ENCODE measurements at places on chromosomes 7 and 10. TPM values are rescaled to one million over a fixed set of nuclear protein-coding genes. Genes with fewer than 3 reads are reported as not detected.

- DNase-seq: no peak
Measured at GRCh38 chr10:11434324-11434723, 177.1 kb downstream of the USP6NL start.

GRCh38 chr10:49298671-49298982 lies 343 bp upstream of the C10orf71 start:
- DNase-seq: no peak

DNA sequence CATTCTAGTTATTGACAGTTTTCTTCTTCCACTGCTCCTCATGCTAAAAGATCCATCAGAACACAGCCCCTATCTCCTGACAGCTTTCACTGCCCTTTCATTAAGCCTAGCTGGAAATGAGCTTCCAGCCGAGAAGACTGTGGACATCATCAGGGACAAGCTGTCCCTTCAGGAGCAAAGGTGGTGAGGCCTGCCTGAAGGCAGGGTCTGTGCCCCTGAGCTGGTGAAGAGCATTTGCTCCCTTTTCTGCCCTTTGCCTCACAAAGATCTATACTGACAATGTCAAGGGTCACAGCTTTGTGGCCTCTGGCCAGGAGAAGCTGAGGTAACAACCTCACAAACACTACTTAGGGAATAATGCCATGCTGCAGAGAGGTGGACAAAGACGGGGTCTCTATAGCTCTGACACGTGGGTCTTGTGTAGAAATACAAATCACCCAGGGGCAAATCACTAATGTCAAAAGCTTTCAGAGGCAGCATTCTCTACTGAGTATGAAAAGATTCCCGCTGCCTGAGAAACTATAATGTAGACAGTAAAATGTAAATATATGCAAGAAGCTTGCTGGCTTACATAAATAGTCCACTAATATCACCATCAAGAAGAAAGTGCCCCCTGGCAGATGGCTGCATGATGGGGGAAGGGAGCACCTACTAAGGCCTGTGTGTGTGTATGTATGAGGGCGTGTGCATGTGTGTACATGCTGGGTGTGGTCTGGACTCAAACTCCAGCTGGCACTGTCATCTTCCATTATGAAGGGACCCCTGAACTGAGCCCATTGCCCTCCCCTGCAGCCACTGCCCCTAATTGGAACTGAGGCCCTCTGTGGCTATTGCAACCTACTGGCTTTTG lies 55.8 kb downstream of the HBP1 start:
- DNase-seq: no peak

- DNase-seq: peak; percentile 66
Measured at GRCh38 chr10:69413221-69413865, 3.4 kb downstream of the TACR2 start.

- DNase-seq: no peak
Measured at GRCh38 chr10:88478256-88478655, 104.9 kb downstream of the RNLS start.

GRCh38 chr7:140062118-140062527 lies 628 bp downstream of the PARP12 start:
- no peak for DNase-seq

DNA sequence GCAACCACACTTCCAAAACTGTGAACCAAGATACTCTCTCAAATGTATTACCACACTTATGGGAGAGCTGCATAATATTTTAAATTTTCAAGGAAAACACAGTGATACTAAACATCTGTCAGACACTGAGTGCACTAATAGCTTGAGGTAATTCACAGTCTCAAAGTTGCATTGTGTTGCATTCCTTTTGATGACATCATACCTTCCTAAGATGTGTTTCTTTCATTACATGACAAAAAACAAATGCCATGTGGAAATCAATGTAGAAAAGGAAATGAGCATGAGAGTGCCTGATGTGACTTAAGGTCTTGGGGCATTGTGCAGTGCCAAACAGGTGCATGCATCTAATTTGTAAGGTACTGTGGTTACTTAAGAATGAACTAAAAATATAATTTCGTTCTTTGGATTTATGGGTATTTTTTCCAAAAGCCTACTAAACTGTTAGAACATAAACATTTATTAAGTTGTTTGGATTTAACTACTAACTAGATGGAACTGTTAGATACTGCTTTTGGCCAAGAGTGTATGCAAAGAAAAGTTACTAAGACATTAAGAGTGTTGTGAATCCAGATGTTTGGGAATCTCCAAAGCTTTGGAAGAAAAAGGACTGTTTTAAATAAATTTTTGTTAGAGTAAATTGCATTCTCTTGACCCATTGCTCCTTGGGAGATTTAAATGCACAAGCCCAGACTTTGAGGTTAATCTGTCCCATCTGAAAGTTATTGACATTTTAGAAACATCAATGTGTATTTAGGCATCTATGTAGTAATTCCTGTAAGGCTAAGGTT lies 496.2 kb upstream of the SEMA3D start:
- DNase-seq: no peak

DNA sequence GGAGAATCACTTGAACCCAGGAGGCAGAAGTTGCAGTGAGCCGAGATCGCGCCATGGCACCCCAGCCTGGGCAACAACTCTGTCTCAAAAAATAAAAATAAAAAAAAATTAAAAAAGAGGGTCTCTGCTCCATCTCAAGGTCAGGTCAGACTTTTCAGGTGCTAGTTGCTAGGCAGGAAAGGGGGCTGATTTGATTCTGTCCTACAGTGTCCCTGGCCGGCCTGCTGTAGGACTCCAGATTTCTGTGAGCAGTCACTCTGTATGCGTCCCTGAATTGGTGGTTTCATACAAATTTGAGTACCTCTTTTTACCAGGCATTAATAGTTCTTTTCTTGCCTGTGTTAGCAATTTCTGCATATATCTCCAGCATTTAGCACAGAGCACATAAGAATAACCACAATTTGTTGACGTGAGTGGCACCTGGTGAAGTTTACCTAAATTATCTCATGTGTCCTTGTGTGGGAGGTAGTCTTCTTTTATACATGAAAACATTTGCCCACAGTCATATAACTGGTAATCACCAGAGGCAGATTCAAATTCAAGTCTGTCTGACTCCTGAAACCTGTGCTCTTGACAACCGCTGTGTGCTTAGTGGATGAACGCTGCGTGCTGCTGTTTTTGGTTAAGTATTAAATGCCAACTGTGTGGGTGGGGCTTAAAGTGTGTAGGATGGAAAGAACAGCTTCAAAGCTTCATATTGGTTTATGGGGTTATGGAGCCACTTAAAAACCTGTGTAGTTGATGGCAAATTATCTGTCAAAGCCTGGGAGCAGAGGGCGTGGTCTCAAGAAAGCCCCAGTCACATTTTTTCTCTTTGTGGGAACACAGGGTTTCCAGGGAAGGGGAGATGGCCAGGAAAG lies 3.2 kb upstream of the ZNF775 start:
- no peak for DNase-seq

DNA sequence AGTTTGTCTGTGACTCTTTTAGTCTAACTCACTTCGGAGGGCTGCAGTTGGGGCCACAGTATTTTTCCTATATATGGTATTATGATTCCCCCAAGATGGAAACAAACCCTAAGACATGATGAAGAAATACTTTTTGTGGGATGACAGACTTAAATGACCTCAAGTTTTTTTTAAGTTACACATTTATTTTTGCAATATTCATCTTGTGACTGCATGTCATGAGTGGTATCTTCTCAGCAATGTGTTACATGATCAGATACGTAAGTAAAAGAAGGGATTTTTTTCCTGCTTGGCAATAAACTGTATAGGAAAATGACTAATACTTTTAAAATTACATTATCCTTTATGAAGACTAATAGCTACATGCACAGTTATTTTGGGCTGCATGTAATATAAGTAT lies 57.8 kb downstream of the OR13A1 start:
- DNase-seq: no peak

DNA sequence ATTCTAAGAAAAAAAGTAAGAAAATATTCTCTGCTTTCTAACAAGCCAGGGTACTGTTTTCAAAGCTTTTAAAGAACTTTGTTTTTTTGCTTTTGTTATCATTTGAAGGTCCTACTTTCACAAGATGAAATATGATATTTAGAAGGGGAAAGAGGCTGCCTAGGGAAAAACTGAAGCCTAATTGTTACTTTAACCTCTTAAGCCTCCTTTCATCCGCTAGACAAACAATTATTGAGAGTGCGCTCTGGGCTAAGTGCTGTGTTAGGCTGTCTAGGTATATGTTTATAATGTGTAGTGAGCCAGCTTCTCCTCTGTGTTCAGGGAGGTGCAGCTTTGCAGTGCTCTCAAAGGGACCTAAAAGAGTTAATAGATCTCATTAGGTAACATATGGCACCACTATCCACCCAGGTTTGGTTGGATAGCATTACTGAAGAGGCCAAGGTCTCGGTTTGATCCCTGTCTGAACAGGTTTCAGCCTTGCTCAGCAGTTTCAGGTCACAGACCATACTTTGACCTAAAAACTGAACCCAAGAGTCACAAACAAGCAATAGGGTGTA lies 17.9 kb downstream of the PDK4 start:
- no peak for DNase-seq

DNA sequence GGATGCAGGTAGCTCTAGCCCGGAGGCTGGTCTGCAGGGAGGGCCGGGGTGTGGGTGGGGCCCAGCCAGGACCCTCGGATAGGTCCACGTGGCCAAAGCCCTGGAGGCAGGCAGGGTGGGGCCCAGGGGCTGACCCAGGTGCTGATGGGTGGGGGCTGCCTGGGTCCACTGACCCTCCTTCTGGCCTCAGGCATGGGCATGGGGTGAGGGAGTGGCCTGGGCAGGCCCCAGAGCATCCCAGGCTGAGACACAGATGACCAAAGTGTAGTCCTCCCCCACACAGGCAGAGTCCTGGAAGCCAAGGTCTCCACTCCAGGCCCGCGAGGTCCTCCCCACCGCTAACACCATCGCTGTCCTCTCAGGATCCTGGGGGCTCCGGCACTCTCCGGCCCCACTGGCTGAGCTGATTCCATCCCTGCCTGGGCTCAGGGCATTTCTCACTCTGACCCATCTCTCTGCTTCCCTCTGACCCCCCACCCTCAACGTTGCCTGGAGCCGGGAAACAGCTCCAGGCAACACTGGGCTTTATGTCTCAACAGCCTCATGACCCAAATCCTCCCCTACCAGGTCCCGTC lies 20.7 kb upstream of the PPP2R2D start:
- DNase-seq: no peak

DNA sequence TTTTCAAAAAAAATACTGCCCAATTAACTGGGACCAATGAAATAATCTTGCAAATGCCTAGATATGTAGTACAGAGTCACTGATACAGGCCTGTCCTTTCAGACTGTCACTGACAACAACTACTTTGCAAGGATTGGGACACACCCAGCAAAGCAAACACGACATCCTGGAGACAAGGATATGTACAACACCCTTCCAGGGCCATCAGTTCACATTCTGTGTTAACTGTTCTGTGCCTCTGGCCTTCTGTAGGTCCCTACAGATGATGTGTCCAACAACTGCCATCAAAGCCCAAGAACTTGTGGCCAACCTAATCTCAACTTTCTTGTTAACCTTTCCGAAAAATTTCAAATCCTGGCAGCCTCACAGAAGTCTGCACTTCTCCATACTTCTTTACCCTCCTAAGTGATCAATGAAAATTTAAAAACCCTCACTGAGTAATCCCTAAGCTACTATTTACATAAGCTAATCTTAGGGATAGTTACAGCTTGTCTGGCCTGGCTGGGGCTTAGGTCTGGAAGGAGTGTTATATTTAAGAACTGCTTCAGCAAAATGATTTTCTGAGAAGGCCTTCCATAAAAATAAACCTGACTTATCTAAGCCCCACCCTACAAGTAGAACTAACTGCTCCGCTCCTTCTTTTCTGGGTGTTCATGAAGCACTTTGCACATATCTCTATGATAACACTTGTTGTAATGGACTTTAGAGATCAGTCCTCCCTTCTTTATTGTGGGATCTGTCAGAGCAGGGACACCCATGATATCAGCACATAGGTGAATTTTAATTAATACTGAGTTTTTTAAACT lies 21.0 kb downstream of the COBL start:
- DNase-seq: no peak

DNA sequence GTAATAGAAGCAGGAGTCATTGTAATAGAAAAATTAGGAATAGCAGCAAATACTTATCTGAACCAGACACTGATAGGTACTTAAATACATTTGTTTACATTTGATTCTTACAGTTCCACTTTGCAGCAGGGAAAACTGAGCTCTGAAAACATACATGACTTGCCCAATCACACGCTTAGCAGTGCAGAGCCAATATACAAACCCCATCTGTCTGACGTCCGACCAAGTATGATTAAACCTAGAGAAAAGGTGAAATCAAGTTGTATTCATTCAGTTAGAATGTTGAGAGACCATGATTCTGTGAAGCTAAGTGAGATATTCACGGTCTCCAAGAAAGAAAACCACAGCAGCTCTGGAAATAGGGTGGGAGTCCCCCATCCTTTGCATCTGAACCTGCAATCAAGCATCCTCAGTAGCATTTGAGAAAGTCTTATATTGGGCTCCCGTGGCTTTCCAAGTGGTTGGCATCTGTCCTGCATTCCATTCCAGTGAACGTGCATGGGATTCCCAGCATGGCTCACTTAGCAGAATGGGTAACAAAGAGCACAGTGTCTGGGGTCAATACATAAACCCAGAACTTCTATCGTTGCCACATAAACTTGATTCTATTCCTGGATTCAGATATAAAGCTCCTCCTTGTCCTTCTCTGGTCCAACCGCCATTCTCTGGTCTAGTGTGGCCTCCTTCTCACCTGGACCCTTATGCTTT lies 148.7 kb upstream of the RSU1 start:
- peak; percentile 74 for DNase-seq

DNA sequence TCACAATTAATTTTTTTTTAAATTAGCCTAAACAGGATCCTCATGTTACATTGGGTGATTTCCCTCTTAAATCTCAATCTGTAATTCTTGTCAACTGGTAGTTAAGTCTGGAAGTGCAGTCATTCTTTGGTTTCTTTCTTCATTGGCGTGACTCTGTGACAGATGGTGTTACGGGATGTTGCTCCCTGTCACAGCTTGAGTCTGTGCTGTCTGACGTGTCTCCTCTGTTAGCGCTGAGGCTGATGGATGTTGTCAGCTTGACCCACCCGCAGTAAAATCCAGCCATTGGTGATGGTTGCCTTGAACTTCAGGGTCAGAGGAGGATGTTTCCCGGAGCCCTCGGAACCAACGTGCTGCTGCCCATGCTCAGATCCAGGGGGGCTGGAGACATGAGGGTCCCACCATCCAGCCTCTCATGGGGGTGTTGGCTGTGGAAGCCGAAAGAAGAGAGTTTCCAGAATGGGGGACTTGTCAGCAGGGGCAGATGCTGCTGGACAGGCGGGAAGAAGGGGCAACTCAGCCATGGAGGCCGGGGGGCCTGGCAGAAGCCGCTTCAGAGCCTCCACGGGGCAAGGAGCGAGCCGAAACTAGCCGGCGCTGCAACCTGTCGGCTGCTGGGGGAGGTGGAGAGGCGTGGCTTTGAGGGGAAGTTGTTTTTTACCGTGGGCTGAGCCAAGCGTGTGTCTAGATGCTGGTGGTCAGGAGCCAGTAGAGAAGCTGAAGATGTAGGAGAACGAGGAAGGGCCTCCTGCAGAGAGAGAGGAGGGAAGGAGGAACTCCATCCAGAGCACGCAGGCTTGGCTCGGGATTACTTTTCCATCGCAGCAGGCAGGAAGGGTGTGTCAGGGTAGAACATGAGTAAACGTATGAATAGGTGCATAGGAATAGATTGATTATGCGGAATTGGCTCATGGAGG lies 3.5 kb downstream of the SUN1 start:
- peak; percentile 76 for DNase-seq

- no peak for DNase-seq
Measured at GRCh38 chr7:122337011-122337410, 32.5 kb upstream of the FEZF1 start.

The CADPS2 gene
- total RNA-seq: 57.8 TPM

The KAZALD1 gene
- total RNA-seq: 21.3 TPM

The CCL24 gene
- total RNA-seq: 9.1 TPM

The GIMAP4 gene
- total RNA-seq: 27.7 TPM

The C10orf67 gene
- 0.18 TPM for total RNA-seq

The RPEL1 gene
- total RNA-seq: not detected

The DGKB gene
- not detected for total RNA-seq

The PHYHIPL gene
- not detected for total RNA-seq

Measured in stomach (tissue), 19 donors.